ENCODE measurements at places on chromosomes 3 and 15.

- DNase-seq: no peak
Measured at GRCh38 chr3:193987186-193987585, 148.8 kb upstream of the HES1 start.

DNA sequence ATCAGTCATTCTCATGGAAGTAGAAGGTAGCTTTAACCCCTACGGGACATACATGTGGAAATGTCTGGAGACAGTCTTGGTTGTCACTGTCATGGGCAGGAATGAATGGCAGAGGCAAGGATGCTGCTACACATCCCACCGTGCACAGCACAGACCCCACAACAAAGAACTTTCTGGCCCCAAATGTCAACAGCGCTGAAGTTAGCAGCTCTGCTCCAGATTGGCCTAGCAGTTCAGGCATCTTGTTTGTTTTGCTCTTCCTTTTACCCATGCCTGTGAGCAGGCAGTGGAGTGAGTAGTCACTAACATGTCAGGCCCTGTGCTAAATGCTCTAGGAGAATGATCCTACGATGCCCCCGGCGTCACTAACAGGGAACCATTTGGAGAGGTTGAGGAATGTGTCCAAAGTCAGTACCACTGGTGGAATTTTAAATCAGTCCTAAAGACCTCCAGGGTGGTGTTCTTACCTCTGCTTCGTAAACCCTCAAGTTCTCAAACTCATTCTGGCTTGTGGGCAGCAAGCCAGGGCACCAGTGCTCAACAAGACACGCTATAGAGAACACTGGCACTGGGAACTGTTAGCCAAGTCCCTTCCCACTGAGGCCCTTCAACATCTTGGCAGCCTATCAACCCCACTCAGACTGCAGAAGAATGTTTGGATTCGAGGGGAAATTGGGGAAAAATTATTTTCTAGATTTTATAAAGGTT is 142.2 kb downstream of the FOXP1 start:
- DNase-seq: no peak

DNA sequence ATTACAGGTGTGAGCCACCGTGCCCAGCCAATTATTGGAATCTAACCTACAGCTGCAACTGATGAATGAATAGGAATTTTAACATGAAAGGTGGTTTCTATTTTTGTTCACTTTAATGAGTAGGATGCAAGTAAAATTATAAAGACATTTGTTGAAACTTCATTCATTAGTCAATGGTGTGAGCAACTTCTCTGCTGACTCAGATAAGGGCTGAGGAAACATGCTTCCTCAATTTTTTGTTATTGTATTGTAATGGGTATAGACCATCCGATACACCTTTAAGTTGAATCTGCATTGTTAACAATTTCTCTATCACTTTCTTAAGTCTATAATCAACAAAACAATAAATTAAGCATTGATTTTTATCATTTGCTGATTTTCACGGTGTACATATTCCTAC is 127.8 kb downstream of the STAG1 start:
- peak; percentile 13 for DNase-seq

DNA sequence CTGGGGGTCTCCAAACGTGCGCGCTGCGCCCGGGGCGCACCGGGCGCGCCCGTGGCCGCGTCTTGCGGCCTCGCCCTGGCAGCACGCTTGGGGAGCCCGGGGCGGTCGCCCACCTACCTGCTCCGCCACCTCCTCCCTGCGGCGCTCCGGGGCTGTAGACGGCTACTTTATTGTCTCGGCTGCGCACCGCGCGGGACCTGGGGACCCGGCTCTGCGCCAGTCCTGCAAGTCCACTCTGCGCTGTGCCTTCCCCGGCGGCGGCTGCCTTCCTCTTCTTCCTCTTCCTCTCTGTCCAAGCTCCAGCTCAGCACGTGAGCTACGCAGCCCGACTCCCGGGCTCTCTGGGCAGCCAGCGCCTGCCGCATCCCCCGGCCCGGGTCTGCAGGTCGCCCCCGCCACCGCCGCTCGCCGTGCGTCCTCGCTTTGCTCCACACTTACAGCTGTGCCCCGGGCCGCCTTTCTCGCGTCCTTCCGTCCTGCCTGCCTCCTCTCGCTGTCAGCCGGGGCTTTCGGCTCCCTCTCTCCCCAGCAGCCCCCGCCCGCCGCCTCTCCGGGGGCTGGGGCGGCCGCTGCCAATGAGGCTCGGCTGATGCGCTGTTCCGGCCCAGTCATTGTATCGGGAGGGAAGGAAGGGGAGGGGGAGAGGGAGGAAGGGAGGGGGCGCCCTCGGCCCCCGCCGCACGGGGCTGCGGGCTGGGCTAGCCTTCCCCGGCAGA is 156.4 kb upstream of the FRMD4B start:
- no peak for DNase-seq

DNA sequence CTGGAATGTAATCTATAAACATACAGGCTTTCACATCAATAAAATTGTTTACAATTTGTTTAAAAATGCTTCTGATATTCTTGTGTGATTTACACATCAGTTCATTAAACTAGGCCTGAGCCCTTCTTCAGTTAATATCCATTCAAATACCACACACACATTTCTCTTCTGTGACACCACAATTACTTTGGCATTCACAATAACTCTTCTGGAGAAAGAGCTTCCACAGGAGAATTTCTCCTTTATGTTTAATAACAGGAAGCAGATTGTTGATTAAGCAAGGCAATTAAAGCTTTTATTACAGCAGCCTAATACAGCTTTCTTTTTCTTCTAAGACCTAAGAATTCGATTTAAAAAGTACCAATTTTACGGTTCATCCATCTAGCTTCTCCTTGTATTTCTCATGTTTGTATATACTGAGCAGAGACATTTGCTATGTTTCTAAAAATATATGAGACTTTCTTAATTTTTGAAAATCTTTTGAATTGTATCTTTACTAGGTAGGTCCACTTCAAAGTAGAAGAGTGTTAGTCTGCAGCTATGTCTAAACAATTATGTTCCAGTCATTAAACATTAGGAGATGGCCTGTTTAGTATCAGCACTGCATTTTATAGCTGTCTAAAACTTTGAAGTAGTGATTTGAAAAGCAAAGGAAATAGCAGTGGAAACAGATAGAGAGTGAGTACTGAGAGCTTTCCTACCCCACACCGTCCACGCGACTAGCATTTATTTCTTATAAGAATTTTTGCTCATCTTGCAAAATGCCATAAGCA is 511.1 kb upstream of the UBE2E2 start:
- DNase-seq: no peak

- no peak for DNase-seq
Measured at GRCh38 chr3:46609944-46610722, 2.2 kb upstream of the FAM240A start.

DNA sequence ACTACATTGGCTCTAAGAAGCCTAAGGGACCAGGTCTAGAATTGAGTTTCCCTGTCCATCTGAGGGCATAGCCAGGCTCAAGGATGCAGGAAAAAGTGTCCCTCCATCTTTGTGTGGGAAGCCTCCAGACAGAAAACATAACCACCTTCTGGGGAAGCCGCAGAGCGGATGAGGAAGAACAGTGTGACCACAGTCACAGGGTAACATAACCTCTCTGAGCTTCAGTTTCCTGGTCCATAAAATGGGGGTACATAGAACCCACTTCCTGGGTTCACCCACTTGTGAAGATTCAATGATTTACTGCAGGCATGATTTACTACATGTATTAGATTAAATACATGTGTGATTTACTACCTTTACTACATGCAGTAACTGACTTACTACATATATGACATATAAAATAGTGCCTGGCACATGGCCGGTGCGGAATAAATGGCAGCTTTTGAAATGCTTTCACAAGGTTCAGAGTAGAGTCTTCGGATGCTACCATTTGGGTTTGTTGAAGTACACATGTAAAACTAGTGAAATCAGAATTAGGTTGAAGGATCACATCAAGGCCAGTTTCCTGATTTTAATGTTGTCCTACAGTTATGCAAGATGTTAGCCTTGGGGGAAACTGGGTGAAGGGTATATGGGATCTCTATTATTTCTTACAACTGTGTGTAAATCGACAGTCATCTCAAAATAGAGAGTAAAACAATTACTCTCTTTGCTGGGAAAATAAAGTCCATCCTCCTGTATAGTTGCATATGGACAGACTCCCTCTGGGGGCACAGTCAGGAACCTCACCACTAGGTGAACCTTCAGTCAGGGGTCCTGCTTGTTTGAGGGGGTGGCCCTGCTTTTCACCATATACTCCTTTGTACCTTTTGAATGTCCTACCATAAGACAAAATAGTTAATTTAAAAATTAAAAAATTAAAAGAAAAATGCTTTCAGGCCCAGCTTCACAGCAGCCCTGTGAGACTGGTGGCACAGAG is 86.0 kb downstream of the SEMA5B start:
- DNase-seq: peak; percentile 52

DNA sequence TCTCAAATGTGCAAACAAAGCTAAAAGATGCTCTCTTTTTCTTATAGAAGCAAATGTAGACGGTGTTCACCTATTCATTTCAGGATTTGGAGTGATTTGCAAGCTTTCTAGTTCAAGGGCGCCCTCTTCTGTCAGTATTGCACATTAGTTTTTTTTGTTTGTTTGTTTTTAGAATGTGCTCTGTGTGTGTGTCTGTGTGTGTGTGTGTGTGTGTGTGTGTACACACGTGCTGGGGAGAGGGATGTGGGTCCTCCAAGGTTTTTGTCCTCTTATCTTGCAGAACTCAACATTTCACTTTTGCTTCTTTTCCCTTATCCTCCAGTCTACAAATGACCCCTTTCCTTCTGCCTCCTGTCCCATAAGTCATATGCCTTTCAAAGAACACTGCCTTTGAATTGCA is 23.5 kb downstream of the DNAH1 start:
- peak; percentile 79 for DNase-seq

GRCh38 chr3:32643354-32643753 is 41.6 kb upstream of the CNOT10 start:
- no peak for DNase-seq

DNA sequence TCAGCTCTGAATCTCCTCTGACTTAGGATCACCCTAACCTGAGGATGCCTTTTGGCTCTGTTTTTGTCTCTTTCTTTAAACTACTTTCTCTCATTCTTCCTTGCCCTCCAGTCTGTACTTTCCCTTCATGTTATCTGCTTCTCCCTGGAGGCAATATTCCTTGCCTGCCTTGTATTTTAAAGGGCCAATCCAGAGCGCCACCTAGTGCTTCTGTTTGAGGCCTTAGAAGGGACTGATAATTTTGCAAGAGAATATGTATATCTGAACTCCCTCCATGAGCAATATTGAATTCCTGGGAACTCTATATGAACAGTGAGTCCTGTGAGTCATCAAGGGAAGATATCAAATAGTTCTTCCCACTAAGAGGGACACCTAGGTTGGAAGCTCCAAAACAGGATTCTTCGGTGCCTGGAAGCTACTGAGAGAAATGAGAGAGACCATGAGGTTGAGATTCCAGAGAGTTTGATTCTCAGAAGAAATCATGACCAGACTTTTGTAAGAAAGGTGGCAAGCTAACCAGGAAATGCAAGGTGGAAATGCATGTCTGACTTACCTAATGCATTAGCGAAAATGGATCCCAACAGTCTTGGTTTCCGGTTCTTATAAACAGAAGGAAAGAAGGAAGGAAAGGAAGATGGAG is 203.8 kb upstream of the CD96 start:
- DNase-seq: peak; percentile 80

DNA sequence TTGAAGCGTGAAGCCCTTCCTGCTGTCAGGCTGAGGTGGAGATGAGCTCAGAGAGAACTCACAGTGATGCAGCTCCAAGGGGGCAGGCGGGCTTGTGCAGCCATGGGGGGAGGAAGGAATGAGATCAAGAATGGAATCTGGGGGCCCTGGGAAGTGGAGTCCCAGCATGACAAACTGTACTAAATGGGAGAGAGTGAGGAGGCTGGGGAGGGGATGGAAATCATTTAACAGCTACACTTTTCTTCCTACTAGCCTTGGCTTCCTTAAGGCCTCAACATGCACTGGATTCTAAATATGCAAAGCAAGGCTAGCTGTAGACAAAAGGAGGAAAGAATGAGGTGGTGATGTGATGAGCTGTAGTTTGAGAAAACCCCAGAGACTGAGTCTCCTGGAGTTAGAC is 133.9 kb downstream of the EEFSEC start:
- no peak for DNase-seq

- DNase-seq: no peak
Measured at GRCh38 chr15:31397851-31398661, 71.4 kb downstream of the KLF13 start.

All from Kasumi-1 (cell line).